DMS53 (cell line): ENCODE measurements at places on chromosomes 7 and 10.

- DNase-seq = no peak
Observed at GRCh38 chr10:34670081-34670480, 145.0 kb downstream of the PARD3 start.

GRCh38 chr10:66095610-66096009 lies 830.2 kb upstream of the LRRTM3 start:
- peak; percentile 9 for DNase-seq

DNA sequence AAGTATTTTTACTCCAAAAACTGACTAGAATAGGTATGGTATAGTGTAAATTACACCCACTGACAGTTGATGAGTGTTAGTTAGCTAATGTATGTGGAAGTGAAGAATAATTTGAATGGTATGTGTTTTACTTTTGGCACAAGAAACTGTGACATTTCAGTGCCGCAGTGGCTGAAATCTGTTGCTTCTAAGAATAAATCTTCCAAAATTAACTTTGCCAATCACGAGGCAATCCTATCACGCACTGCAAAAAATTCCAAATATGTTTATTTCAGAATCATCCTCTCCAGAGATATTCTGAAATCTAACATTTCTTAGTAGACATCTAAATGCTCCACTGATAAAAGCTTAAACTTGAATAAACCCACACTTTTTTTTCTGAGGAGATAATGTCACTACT lies 61.2 kb downstream of the PCLO start:
- DNase-seq = no peak

GRCh38 chr7:33685503-33685902 lies 219.8 kb upstream of the BMPER start:
- no peak for DNase-seq

DNA sequence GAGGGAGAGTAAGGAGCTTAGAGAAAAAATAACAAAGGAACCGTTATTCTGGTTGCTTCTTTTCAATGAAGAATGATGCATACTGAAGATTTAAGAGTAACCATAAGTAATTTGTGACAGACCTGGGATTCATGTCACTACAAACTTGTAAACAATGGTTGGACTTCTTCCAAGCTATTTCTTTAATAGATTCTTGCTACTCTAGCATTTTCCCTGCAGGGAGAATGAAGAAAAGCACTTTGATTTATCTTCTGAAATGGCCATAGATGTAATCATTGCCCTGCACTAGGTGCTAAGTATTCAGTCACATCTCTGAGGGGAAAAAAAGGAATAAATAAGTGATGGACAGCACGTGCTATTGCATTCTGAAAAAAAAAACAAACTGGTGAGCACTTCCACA lies 606.6 kb upstream of the LRRN3 start:
- DNase-seq = no peak

GRCh38 chr7:39624935-39625694 lies 1.7 kb downstream of the RALA start:
- no peak for DNase-seq

DNA sequence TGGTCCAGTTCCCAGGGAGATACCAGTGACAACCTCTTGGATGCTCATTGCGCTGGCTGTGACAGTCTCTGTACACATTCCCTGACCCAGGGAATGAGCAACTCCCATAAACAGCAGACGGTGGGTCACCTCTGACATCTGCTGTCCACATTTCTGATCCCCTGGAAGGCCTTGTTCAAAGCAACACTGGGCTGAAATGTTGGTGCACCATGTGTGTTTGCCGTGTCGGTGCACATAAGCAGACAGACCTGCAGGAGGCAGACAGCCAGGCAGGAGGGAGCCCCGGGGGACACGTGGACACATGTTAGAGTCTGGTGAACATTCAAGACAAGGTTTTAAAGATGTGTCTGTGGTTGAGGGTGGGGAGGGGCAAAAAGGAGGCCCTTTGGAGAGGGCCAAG lies 254.9 kb downstream of the PLXNA4 start:
- no peak for DNase-seq

GRCh38 chr10:14659626-14660196 lies 115.0 kb downstream of the FAM107B start:
- no peak for DNase-seq

GRCh38 chr7:154672659-154673415 lies 330.1 kb downstream of the PAXIP1 start:
- no peak for DNase-seq

- no peak for DNase-seq
Observed at GRCh38 chr10:79152423-79152817, 83.7 kb downstream of the ZMIZ1 start.

- DNase-seq = no peak
Observed at GRCh38 chr10:76382381-76382851, 951.0 kb downstream of the LRMDA start.

- no peak for DNase-seq
Observed at GRCh38 chr10:1043532-1043995, 5.4 kb downstream of the IDI1 start.

- no peak for DNase-seq
Observed at GRCh38 chr10:83678850-83679249, 460.5 kb upstream of the GHITM start.

GRCh38 chr7:150317748-150318444 lies 5.3 kb upstream of the LRRC61 start:
- no peak for DNase-seq

DNA sequence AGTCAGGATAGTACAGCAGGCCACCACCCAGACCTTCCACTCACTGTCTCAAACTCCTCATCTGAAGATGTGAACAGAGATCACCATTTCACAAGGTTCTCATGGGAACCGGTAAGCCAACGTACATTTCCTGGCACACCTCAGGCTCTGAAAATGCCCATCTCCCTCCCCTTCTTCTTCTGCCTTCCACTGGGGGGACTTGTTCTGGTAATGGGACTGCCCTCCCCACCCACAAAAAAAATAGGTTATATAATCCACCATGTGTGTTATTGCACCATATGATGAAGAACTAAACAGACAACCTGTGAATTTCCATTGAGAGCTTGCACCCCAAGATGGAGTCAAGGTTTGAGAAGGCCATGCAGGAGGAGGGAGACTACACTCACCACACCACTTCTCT lies 42.1 kb upstream of the IKZF1 start:
- no peak for DNase-seq

GRCh38 chr7:88092676-88092999 lies 127.2 kb downstream of the SRI start:
- peak; percentile 31 for DNase-seq

DNA sequence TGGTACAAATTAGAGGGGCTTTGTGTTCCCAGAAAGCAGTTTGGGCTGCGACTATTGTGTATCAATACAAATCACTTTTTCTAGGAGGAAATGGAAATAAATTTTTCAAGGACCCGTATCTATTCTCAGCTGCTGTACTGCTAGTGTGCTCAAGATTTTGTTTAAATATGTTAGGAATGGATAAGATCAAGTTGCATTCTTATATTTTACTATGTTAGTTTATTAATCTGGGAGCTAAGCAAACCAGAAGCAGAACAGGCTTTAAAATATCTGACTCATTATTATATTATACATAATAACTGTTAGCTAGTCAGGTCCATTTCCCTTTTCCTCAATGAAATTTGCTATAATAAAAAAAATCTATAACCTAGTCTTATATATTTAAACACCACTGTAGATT lies 11.1 kb upstream of the GLCCI1 start:
- DNase-seq = no peak

DNA sequence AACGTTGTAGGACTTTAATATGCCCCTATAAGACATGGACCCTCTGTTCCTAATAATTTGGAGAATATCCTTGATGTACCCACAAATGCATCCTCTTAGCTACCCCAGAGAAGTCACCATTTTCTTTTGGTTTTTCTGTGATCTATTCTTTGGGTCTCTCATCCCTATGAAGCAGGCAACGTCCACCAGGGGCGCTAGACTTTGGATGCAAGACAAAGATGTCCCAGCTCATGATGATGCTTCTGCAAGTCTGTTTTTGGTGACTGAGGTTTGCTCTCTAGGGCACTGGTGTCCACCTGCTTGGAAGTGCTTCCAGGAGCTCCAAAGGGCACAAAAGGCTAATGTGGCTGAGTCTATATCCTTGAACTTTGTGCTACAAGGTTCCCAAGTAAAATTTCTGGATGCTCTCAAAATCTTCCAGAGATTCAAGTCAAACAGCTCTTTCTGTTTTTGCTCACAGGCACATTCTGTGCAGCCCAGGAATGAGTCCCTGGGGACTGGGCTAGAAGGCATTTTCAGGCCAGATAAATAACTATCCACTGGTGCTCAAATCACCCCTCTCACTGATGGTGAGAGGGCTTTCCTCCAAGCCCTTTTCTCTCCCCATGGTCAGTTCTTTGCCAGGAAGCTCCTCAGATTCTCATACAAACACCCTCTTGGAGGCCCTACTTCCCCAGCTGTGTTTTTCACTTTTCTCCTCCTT lies 166.4 kb downstream of the C7orf25 start:
- peak; percentile 80 for DNase-seq

- DNase-seq = no peak
Observed at GRCh38 chr10:50286996-50287803, 35.9 kb upstream of the ASAH2 start.

DNA sequence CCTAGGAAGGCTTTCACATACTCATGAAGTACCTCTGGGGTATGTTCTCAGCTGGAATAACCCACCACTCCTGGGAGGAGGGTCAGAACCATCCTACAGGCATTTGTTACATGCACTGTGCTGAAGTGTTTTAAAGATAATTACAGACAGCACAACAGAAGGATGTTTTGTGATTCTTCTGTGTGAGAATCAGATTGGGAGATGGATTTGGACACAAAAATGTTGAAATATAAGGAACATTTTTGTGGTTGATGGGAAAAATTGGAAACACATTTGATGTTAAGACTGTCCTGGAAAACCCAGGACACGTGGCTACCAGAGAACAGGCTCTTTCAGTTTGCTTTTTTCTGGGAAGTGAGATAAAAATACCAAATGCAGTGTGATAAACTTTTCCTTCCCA lies 61.4 kb downstream of the BICC1 start:
- DNase-seq = no peak
